ENCODE measurements at places on chromosomes 6 and 20.

DNA sequence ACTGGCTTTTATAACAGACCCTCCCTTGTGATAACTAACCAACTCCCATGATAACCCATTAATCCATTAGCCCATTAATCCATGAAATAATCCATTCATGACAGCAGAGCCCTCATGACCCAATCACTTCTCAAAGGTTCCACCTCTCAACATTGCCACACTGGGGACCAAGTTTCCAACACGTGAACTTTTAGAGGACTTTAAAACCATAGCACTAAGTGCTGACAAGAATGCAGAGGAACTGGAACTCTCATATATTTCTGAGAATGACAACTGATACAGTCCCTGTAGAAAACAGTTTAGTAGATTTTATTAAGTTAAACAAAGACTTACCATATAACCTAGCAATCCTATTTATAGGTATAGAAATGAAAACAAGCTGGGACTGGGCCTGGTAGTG is 11.4 kb upstream of the FAM50B start:
- DNase-seq = no peak

- no peak for DNase-seq
Observed at GRCh38 chr6:90984066-90984465, 397.2 kb upstream of the MAP3K7 start.

- peak; percentile 37 for DNase-seq
Observed at GRCh38 chr6:44932651-44933091, 395.5 kb upstream of the RUNX2 start.

DNA sequence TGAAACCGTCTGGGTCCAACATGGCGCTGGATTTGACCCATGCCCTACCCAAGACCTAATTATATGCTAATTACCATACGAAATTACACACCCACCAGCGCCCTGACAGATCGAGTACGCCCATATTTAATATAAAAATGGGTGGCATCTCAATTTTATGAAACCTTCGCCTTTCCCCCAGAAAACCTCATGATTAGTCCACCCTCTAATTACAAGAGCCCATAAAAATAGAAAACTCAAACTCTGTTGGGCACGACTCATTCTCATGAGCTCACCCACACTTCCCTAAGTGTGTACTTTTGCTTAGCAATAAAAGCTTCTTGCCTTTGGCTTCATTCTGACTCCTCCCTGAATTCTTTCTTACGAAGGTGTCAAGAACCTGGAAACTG is 136.4 kb downstream of the OR2B2 start:
- DNase-seq = no peak

- no peak for DNase-seq
Observed at GRCh38 chr6:114007516-114007915, 36.6 kb upstream of the HDAC2 start.

DNA sequence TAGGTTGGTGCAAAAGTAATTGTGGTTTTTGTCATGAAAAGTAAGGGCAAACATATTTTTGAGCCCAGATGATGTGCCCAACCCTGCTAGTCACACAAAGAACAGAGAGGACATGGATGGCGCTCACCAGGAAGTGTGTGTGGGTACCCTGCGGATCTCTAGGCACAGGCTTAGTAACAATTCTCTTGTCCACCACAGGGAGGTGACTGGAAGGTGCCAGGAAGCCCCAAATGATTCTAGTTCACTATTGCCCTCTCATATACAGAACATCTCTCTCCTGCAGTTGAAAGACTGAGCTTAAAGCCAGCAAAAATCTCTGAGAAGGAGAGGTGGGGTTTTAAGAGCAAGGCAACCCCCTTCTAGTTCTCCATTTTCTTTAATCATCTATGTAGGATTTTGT is 272.1 kb upstream of the TAB2 start:
- no peak for DNase-seq

DNA sequence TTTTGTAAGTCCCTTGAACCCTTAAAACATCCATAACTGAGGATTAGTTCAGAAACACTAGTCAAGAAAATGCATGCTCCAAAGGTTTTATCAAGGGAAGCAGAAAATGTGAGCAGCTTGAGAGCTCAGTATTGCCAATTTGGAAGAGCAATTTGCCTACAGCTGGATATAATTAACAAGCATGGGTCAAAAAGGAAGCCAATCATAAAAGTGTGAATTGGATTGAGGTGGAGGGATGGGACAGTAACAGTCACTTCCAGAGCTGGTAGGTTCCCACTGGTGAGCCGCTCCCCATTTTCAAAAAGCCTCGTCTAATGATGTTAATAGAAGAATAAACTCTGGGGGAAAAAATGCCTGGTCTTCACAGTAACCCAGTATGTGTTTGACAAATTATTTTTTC is 5.0 kb upstream of the PTPRK start:
- no peak for DNase-seq

- no peak for DNase-seq
Observed at GRCh38 chr20:46648903-46649649, 2.2 kb downstream of the SLC13A3 start.

DNA sequence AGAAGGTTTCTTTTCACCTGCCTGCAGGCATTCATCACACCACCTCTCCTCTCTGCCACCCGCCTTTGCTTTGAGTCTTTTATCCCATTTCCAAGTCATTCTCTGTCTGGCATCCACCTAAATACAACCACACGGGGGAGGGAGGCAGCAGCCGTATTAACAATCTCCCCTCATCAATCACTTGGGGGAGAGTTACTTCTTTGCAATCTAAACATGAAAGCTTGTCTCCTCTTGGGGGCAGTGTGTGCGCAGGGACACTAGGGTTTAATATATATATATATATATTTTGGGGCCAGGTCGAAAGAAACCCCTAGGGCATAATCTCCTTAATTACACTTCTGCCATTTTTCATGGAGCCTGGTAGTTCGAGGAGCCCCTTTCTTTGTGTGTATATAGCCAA is 214.5 kb downstream of the TSHZ2 start:
- DNase-seq = no peak

GRCh38 chr6:108940741-108941140 is 92.5 kb downstream of the ARMC2 start:
- DNase-seq = no peak

- DNase-seq = no peak
Observed at GRCh38 chr6:70285201-70285600, 17.7 kb downstream of the COL9A1 start.

DNA sequence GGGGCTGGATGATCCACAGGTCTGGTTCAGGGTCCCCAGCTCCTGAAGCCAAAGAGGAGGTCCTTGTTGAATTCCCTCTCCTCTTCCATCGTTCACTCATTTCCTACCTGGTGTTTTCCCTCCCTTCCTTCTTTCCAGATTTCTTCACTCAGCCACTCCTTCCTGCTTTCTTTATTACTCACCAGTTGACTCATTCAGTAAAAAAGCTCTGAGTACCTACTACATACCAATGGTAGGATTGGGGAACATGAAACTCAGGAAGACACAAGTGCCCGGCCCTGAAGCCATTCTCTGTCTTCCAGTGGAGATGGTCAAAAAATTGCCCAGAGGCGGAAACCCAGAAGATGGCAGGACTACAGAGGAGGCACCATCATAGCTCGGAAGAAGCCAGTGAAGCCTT is 11.9 kb upstream of the NSFL1C start:
- no peak for DNase-seq

DNA sequence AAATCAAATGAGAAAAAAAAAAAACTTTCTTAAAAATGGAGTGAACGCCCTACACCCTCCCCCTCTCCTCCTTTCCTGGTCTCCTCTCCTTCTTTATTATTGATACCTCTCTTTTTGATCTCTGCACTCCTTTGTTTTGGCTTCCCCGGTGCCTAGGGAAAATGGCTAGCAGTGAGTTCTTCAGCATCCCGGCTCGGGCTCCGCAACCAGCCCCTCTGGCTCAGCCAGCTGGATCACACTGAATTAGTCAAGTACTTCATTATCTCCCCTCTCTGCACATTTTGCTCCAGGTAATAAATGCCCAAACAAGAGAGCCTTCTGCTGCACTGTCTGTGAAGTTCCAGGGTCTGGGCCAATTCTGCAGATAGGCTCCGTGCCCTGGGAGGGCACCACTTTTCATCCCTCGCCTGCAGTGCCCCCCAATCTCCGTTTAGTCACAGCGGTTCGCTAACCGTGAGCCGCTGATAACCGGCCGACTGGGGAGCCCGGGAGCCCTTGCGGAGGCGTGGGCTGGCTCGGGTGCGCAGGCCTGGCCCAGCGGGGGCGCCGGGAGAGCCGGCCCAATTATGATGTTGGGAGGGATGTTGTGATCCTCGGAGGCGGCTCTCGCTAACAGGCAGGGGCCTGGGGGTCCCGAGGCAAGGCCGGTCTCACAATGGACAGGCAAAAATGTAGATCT is 301.9 kb downstream of the TFAP2A start:
- DNase-seq = no peak

DNA sequence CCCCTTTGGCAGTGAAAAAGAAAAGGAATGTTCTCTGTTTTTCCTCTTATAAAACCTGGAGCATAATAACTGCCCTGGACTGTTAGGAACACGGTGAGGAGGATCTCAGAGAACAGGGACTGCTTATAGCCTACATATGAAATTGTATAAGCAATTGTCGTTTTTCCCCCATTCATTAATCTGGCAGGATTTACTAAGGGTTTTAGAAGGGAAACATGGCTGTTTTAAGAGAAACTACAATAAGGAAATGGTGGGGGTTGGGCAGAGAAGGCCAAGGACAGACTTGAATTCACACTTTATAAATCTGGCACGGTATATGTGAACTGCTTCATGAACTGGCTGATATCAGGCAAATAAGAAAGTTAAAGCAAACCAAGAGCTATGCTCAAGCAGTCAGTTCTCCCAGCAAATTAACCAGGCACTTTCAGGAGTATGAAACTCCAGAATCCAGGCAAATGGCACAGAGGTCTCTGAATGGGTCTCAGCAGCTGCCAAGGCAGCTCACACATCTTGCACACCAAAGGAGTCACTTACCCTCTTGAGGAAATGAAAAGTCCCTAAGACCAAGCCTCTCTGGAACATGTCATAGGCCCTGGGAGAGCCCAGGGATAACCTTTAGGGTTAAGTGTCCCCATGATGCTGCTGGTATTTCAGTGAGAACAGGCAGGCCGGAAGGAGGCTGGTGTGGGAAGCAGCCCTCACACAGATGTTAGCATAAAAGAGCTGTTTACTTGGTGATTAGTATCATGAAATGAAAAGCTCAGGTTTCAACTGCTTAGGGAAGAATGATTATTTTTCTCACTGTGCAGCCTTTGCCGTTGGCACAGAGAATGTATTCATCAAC is 260.5 kb upstream of the MARCKS start:
- DNase-seq = no peak

DNA sequence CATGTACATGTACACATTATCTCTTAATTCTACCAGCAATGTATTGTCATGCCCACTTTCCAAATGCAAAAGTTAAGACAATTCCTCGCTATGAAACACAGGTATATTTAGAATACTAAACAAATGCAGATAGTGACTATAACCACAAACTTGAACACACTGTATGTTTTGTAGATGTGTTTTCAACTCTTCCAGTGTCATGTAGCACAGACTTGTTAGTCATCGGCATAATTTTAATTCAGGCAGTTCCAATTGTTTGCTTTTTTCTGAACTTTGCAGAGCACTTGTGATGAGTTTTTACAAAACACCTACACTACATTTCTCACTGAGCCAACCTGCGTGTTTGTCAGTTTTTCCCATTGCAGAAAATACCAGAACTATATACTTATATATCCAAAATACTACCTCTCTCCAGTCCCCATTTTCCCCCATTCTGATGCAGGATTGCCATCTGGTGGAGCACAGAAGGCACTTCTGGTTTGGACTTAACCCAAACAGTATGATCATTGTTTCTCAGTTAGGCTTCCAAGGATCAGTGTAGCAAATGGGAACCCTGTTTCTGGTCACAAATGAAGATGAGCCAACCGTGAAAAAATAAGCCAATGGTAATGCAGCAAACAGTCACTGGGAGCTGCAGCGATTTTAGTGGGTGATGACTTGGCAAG is 143.4 kb downstream of the ADGRB3 start:
- no peak for DNase-seq

DNA sequence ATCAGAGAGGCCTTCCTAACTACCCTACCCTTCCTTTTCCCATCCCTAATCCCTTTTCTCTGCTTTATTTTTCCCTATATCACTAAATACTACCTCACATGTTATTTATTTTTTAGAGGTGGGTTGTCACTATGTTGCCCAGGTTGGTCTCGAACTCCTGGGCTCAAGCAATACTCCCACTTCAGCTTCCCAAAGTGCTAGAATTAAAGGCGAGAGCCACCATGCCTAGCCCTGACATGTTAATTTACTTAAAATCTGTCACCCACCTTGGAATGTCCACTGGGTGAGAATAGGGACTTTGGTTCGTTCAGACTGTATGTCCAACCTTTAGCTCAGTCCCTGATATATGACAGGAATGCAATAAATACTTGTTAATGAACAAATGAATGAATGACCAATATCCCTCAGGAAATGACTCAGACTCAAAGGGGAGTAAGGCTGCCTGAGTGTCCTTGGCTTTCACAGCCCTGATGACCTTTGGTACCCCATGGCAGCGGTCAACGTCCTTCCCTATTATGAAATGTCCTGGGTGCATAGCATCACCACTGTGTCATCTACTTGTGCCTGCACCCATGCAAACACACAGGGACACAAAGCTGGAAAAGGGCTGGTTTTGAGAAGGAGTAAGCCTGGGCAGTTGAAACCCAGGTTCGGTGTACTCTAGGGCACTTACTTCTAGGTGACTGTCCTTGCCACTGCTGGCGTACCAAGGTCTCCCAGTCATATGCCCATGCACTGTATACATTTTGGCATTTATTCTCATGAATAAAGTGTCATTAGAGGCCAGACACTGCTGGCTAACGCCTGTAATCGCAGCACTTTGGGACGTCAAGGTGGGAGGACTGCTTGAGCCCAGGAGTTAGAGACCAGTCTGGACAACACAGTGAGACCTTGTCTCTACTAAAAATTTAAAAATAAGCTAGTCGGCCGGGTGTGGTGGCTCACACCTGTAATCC is 26.5 kb downstream of the BCL2L1 start:
- no peak for DNase-seq

DNA sequence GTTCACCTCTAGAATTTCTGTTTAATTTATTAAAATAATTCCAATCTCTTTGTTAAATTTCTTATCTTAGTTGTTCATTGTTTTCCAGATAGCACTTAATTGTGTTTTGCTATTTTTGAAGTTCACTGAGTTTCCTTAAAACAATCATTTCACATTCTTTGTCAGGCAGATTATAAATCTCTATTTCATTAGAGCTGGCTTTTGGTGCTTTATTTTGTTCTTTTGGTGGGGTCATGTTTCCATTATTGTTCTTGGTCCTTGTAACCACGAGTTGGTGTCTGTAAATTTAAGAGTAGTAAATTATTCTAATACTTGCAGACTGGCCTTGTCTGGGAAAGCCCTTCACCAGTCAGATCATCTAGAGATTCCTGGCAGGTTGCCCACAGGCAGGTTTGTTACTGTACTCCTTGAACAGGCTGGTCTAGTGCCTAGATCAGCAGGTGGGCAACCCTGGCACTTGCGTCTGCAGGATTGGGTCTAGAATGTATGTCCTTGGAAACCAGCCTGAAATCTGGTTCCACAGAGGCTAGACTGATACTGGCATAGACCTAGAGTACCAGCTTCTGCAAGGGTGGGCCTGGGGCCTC is 110.4 kb downstream of the ADGB start:
- no peak for DNase-seq

GRCh38 chr6:111800821-111801220 is 72.4 kb downstream of the FYN start:
- DNase-seq = no peak

GRCh38 chr6:28734443-28734959 is 189.3 kb downstream of the TRIM27 start:
- no peak for DNase-seq

- DNase-seq = no peak
Observed at GRCh38 chr6:163780994-163781393, 366.5 kb downstream of the QKI start.

GRCh38 chr6:65761890-65762289 is 54.9 kb upstream of the EYS start:
- no peak for DNase-seq
